ENCODE measurements at places on chromosomes 4 and X.

DNA sequence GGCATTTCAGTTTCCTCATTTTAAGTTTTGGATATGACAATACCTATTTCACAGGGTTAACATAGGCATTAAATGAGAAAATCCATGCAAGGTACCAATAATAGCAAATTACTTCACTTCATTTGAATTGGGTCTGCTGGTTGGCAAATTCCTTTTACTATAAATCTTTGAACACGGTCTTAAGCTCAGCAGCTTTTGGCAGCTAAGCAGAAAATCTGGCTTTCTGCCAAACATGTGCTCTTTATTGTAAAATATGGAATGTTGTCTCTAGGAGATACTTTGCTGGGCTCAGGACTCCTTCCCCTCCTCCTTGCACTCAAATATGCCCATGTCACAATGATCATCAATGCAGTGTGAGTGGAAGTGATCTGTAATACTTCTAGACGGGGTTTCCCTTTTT is 16.8 kb upstream of the DMP1 start:
- DNase-seq, result no peak

DNA sequence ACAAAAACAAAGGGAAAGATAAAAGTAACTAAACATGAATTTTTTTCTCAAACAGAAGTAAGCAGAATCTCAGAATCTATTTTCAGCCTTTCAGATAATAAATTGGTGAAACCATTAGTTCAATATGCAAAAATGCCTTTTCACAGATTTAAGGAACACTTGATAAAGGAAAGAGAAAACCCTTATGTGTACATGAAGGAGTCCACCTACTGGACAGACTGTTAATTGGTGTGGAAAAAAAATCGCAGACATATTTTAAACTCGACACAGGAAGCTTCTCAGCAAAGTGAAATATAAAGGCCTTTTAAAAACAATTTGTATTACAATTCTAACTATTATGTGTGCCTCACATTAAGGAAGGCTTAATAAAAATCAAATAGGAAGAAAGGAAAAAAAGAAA is 22.3 kb downstream of the COX7B2 start:
- DNase-seq, result no peak

GRCh38 chrX:115564243-115564642 is 3.3 kb downstream of the PLS3 start:
- no peak for DNase-seq

DNA sequence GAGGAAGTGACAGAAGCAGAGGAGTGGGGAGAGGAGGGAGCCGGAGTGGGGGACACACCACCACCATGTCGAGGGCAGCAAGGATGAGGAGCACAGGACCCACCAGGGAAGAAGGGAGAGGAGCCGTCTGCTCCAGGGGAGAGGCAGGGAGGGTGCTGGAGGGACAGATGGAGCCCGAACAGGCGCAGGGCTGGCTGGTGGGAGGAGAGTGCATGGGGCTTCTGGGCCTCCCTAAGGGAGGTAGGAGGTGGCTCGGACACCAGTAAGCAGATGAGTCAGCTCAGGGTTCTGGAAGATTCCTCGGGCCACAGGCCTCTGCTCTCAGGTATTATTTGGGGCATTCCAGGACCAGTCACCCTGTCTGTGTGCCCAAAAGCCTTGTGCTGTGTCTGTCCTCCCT is 29.8 kb downstream of the ATP2B3 start:
- DNase-seq, result no peak

DNA sequence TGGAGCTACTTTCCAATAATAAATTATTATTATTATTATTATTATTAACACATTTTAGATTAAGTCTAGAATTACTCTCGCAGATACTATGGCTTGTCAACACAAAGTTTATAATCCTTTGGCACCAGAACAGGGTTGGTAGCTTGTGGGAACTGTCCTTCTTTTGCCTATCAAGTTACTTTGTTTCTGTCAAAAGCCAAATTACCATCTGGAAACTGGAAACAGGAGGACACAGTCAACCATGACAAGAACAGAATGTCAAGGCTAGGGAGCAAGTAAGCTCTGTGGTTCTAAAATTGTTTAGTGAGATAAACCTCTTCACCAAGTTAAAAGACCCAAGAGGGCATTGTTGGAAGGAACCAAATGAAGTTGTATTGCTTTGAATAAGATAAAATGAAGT is 42.5 kb downstream of the DGKK start:
- no peak for DNase-seq

- DNase-seq, result no peak
These were observed 11.7 kb downstream of the OTUD5 start for GRCh38 chrX:48945517-48946348.

DNA sequence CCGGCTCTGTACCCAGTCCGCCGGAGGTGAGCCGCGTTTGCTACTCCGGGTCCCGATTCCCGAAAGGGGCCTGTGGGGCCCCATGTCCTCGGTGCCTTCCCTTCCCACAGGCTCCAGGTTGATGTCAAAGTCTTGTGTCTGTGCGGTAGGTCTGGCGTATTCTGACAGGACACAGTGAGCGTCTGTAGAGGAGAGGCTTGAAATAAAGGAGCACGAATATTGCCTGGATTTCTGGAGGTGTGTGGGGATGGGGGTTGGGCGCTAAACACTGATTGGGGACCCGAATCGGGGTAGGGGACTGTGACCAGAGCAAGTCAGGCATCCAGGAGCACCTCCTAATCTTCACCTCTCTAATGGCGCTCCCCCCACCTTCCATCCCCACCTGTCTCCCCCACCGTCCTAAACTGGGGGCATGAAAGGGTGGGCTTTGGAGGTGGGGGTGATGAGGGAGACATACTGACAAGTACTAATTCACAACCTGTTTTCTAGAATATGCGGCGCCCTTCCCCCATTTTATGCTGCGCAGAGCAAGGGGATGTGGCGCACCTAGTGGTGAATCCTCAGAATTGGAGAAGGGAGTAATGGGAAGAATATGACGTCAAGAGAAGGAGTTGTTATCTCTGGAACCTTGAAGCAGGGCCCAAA is 855 bp downstream of the GPRASP2 start:
- DNase-seq, result no peak

GRCh38 chr4:171919314-171919713 is 106.1 kb downstream of the GALNTL6 start:
- no peak for DNase-seq

- DNase-seq, result no peak
These were observed 259.2 kb downstream of the CFAP299 start for GRCh38 chr4:80594701-80595100.

- no peak for DNase-seq
These were observed 16.2 kb downstream of the ZFYVE28 start for GRCh38 chr4:2402048-2402842.

DNA sequence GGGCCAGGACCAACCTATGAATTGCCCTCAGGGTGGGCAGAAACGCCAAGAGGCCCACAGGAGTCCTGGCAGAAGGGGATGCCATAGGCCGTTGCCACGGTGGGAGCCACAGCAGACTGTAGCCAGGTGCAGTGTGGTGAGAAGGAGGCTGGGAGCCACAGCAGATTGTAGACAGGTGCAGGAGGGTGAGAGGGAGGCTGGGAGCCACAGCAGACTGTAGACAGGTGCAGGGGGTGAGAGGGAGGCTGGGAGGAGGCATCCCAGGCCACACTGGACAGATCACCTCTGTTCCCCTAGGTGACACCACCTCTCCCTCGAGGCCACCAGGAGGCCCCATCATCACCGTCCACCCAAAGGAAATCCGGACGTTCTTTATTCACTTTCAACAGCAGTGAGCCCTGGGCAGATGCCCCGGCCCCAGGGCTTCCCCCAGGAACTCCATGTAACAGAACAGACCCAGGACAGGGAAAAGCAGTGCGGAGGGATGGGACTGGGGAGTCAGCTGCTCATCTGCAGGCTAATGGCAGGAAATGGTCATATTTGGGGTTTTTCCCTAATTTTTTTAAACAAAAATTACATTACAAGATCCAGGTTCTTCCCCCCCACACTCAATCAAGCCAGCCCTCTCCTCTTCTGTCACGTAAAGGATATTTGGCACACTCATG is 19.5 kb upstream of the MRFAP1 start:
- no peak for DNase-seq

DNA sequence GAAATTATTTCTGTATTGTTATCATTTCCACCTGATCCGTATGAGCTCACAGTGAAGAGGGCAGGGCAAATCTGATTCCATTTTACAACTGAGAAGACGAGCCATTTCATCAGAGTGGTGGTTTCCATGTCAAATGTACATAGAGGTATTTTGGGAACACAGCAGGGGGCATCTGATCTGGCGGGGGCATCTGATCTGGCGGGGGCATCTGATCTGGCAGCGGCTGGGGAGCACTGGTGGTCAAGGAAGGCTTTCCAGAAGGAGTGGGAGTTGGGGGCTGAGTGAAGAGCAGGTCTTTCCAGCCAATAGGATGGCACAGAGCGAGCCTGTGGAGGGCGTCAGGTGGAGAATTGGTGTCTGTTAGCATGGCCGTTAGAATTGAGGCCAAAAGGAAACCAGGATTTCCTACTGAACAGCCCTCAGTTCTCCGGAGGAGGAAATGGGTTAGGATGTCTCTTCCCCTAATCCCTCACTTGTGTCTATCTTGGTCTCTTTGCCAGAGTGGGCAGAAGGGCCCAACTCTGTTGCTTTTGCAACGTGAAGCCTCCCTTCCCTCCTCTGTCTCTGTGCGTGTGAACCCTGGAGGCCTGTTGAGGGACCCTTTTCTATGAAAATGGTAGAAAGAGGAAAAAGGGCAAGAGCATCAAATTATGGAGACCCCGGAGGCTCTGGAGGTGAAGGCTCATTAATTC is 41.3 kb downstream of the RHOH start:
- no peak for DNase-seq

DNA sequence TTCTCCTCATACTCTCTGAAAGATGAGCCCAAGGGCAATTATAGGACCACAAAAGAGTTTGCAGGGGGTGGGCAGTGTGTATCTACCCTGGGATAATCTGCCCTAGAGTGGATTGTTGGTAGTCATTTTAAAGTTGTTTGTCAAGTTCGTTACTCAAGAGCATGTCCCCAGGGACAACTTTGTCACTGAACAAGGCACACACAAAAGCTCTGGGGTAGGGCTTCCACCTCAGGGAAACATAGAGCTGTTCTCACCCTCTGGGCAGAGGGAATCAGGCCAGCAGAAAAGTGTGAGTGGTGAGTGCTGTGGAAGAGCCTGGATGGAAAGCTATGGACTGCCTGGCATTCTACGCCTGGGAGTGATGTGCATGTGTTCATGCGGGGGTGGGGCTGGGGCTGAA is 23.3 kb upstream of the LEF1 start:
- no peak for DNase-seq

DNA sequence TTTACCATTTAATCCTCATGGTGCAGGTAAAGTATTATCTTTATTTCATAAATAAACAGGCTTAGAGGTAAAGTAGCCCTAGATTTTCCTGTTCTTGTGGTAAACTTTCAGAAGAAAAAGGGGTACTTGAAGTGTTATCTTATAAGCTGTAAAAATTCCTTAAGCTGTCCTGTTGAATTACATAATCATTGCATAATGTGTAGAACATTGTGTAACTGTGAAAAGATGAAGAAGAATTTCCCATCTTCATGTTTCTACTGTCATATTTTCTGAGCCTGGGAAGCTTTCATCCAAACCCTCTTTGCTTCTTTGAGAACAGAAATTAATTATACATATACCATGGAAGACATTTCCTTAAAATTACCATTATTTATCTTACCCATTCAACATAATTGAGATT is 90.5 kb downstream of the ELOVL6 start:
- no peak for DNase-seq

- DNase-seq, result no peak
These were observed 762.5 kb downstream of the PCDH7 start for GRCh38 chr4:31482691-31483090.

DNA sequence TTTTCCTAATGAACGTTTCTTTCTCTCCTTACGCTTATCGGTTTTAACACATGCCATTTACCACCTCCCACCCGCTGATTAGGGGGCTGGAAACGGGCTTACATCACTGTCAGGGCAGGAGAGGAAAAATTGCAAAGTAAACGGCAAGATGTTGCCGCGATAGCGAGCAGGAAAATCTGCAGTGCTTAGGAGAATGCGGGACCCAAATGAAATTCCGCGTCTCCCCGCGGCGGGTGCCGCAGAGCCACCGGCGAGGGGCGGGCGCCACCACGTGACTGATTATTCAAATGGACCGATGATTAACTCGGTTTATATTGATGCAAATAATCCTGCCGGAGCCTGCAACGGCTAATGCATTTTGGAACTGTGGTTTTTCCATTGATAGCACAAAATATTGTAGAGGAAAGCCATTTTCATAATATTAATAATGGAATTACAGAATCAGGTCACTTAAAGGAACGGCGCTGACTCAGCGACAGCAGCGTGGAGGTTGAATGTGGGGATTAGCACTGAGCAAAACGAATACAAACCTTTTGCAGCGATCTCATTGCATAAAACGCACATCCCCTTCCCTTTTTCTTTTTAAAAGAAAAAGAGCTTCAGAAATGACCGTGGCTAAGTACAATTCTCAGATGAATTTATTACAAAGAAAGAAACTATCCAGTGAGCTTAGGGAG is 224.2 kb downstream of the STIM2 start:
- DNase-seq, result no peak

- DNase-seq, result no peak
These were observed 380.5 kb downstream of the SH2D1A start for GRCh38 chrX:124726881-124727280.

GRCh38 chr4:159280442-159281172 is 177.7 kb downstream of the RAPGEF2 start:
- DNase-seq, result no peak

GRCh38 chr4:17721496-17722355 is 59.7 kb downstream of the FAM184B start:
- no peak for DNase-seq

DNA sequence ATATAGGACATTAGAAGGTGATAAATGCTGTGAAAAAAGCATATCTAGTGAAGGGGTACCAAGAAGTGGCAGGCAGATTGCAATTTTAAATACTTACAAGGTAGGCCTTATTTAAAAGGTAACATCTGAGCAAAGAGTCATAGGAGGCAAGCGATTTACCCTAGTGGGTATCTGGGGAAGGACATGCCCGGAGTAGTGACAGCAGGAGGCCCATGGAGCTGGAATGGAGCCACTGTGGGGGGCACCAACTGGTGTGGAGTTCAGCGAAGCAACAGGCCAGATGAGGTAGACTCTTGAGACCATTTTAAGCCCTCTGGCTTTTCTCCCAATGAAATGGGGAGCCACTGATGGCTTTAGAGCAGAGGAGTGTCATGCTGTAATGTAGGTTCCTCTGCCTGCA is 37.3 kb downstream of the SEC24D start:
- DNase-seq, result no peak

DNA sequence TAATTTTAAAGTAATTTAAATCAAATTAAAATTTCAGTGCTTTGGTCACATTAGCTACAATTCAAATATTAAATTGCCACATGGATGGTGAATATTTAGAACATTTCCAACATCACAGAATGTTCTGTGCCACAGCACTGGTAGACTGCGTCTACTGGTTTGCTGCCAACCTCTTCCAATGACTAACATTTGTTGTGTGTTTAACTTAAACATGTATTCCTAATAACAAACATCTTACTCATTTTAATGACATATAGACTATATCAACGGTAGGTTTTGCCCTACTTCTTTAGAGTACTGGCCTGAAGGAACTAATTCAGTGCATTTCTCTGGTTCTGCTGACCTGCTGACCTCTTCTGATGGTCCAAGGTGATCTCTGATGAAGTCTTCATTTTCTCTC is 157.6 kb downstream of the DCK start:
- DNase-seq, result no peak
